Regular cardiac myocyte (primary cell): ENCODE measurements at places on chromosomes 11 and 22. TPM values are rescaled to one million over a fixed set of nuclear protein-coding genes. Genes with fewer than 3 reads are reported as not detected.

The GAB4 gene
- total RNA-seq = not detected in 2 replicates

The GNG3 gene
- not detected in 2 replicates for total RNA-seq

The OTUB1 gene
- 47.6 and 92.2 TPM in 2 replicates for total RNA-seq

The APOC3 gene
- not detected in 2 replicates for total RNA-seq

The SLC43A3 gene
- 41.4 and 114 TPM in 2 replicates for total RNA-seq

The PATE4 gene
- not detected in 2 replicates for total RNA-seq

The GP1BB gene
- 0.77 and 2.5 TPM in 2 replicates for total RNA-seq
